ENCODE measurements at places on chromosomes 16 and 17.

DNA sequence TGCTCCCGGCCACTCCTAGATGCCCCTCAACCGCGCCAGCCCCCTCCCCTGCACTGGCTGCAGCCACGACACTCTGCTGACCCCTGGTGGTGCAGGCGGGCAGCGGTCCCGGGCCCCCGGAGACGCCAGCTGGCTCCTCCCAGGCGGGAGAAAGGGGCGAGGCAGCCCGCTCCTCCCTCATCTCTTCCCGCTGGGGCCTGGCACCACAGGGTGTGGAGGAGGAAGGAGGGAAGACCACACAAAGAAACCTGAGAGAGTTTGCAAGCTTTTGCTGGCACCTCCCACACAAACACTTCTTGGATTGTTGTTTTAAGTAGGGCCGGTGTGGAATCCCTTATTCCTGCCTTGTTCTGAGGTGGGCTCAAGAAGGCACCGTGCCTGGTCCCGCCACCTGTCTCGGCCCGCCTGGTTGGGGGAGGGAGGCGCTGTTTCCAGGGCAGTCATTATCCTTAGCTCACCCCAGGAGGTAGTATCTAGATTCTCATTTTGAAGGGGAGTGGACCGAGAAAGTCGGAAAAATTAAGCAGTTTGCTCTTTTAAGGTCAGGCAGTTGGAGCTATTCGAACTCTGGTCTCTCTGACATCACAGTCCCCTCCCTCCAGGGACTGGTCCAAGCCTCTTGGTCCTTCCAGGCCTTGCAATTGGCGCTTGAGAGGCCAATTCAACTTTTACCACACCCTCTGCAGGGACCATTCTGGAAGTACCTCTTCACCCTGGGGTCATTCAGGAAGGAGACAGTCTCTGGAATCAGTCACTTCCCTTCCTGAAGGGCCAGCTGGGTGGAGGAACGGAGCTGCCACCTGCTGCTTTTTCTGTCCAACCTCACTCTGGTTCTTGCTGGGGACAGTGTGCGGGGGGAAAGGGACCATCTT is 959 bp upstream of the ANKRD13B start:
- peak; percentile 56 for DNase-seq

GRCh38 chr17:44767493-44767892 is 8.7 kb downstream of the ADAM11 start:
- DNase-seq = no peak

- no peak for DNase-seq
Measured at GRCh38 chr17:82929011-82929622, 89.3 kb upstream of the ZNF750 start.

DNA sequence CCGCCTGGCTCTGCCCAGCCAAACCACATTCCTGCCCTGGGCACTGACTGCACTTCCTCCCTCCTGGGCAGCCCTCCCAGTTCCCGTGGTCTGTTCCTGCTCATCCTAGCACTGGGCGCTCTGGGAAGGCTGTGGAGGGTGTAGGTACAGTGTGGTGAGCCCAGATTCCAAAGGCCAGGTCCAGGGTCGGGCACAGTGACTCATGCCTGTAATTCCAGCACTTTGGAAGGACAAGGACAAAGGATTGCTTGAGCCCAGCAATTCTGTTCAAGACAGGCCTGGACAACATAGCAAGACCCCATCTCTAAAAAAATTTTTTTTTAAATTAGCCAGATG is 30.6 kb downstream of the C16orf74 start:
- DNase-seq = no peak

Measured in GF-D8 (cell line).